T47D (cell line): ENCODE measurements at places on chromosomes 13 and 19.

DNA sequence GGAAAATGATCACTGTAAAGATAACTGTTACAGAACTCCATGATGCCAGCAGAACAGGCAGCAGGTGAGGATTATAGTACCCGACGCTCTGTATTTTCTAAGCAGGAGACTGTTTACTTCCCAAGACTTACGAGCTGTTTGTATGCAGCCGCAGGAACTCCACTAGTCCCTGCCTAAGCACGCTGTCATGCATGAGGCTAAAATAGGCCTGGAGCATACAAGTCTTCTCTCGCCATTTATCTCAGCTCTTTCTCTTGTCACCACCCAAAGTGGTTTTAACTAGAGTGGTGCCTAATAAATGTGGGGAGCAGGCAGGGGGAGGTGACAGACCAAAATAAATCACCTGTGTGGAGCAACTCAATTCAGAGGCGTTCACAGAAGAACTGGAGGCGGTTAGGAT is 175.8 kb downstream of the TDRD3 start:
- no peak for DNase-seq

DNA sequence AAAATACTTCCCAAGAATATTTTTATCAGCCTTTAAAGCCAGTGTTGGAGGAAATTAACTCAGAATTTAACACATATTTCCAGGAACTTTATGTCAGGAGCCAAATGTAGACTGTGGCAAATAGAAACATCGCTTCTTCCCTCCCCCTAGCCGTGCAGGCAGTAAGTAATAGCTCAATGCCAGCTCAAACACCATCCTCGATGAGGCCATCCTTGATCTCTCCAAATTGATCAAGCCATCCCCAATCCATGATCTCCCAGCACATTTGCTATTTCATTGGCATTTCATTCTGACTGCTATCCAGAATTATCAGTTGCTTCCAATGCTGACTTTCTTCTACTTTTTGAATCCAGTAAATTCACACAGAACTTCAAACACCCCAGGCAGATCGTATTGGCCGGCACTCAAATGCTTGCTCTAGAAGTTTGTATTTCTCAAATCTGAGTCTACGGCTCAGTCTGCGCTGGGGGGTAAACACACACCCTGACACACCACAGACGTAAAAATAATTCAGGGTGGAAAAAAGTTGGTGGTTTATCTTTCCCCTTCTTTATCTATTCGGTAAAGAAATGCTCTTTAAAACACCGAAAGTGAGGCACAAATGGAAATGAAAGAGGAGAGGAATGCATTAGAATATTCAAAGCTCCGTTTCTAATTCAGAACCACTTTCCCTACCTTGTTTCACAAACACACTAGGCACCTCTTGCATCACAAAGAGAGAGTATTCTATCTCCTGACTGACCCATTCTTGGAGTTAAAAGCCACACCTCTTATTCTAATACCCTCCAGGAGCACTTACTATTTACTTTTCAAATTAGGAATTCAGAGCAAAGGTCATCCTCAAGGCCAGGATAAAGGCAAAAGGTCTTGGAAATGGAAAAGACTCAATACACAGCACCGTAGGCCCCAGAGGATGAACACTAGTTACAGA is 991 bp downstream of the OBI1 start:
- DNase-seq: no peak

DNA sequence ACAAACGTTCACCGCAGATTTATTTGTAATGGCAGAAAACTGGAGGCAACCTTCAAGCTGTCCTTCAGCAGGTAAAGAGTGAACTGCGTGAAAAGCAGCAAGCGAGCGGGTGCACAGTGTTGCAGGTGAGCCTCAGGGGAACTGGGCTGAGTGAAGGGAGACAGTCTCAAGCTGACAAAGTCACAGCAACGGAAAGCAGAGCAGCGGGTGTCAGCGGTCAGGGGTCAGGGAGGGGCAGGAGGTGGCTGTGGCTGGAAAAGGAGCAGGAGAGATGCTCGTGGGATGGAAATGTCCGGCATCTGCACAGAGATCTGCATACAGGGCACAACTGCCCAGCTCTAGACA is 8.5 kb upstream of the RASA3 start:
- DNase-seq: no peak

DNA sequence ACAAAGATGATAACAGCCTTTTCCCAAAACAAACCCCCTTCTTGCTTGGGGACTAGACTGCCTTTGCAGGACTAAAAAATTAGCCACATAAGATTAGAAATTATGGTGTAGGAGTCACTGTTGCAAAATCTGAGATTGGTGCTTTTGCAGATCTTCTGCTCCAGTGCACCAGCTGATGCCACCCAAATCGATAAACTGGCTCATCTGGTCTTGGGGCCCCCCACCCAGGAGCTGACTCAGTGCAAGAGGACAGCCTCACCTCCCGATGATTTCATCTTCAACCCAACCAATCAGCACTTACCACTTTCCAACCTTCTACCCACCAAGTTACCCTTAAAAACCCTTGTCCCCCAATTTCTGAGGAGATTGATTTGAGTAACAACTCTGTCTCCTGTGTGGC is 47.1 kb upstream of the PEPD start:
- DNase-seq: no peak

DNA sequence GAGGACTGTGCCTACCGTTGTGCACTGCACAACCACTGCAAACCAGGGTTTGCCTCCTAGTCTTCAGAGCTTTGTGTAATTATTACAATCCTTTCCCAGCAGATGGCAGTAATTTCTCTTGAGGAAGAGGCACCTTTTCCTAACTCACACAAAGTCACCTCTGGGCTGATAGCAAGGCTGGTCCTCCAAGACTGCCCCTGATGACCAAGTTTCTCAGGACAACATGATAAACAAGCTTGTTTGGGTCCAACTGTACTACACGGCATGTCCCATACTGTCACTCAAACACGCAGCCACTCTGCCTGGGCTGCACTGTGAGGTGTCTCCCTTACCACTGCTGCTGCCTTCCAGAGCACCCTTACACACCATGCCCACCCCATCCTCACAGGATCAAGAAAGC is 39.3 kb downstream of the RFXAP start:
- no peak for DNase-seq

DNA sequence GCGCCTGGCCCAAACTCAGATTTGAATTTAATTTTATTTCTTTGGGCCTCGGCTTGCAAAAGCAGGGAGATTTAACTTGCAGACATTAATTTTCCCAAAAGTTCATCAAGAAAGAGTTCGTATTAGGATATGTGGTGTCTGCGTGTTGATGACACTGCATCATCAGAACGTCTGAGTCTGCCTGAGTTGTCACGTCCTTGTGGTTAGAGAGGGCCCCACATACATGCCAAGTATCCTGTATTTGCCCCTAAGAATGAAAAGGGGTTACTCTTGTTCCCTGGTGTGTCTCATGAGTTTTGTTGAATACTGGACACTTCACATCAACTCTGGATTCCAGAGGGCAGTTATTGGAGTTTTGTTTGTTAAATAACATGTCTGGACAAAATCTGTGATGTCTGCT is 5.6 kb upstream of the TEX29 start:
- no peak for DNase-seq

- no peak for DNase-seq
These were observed 72.9 kb downstream of the ARHGEF7 start for GRCh38 chr13:111187960-111188541.

GRCh38 chr19:35740108-35740422 is 2.2 kb downstream of the IGFLR1 start:
- no peak for DNase-seq

GRCh38 chr13:52599037-52599847 is 43.0 kb upstream of the HNRNPA1L2 start:
- DNase-seq: peak; percentile 22

DNA sequence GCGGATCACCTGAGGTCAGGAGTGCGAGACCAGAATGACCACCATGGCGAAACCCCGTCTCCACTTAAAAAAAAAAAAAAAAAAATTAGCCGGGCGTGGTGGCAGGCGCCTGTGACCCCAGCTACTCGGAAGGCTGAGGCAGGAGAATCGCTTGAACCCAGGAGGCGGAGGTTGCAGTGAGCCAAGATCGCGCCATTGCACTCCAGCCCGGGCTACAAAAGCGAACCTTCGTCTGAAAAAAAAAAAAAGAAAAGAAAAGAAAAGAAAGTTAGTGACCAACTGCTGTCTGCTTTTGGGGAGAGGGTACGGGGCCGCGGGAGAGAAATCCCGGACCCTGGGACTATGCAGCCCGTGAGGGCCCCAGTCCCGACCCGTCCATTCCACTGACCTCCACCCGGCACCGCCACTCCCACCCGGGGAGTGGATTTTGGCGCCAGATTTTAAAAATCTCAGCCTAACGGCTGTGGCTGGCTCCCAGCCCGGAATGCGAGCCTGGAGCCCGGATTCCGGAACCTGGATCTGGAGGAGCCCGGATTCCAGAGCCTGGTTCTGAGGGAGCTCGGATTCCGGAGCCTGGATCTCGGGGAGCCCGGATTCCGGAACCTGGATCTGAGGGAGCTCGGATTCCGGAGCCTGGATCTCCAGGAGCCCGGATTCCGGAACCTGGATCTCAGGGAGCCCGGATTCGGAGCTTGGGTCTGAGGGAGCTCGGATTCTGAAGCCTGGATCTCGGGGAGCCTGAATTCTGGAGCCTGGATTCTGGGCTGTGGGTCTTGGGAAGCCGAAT is 6.1 kb upstream of the LMNB2 start:
- peak; percentile 60 for DNase-seq

DNA sequence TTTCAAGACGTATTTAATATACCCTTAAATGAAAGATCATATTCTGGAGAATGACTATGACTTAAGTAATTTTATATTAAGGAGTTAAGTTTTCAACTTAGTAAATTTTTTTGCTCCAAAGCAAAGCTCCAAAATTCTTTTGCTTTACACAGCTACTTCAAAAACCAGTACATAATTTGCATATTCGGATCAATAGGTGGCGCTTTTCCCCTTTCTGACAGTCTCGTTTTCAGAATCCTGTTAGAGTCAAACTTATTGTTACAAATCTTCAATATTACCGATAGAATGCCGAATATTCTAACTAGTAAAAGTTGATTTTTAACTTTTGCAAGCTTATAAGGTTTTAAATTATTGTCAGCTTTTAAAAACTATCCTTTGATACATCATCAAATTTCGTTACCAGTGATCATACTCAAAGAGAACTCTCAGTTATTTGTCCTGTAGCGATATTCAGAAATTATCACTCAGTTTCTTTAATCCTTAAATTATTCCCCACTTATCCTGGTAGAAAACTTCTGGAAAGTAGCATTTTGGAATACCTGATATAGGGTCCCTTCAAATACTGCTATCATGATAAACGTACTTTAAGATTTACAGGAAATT is 852.7 kb upstream of the KLHL1 start:
- no peak for DNase-seq

- DNase-seq: peak; percentile 80
These were observed 34.4 kb downstream of the PIP5K1C start for GRCh38 chr19:3665681-3666544.

DNA sequence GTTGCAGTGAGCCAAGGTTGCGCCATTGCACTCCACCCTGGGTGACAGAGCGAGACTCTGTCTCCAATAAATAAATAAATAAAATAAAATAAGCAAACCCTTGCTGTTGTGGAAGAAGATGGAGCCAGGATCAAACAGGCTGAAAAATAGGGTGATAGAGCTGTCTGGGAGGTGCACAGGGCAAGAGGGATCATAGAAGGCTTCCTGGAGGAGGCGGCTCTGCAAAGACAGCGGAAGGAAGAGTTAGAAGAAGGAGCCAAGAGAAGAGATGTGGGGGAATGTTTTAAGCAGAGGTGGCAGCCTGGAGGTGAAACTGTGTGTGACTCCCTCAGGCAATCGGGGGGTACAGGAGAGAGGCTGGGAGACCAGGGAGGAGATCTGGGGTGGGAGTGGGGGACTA is 40.6 kb downstream of the ZNRF4 start:
- no peak for DNase-seq

GRCh38 chr13:46903748-46904147 is 6.9 kb upstream of the HTR2A start:
- DNase-seq: no peak

DNA sequence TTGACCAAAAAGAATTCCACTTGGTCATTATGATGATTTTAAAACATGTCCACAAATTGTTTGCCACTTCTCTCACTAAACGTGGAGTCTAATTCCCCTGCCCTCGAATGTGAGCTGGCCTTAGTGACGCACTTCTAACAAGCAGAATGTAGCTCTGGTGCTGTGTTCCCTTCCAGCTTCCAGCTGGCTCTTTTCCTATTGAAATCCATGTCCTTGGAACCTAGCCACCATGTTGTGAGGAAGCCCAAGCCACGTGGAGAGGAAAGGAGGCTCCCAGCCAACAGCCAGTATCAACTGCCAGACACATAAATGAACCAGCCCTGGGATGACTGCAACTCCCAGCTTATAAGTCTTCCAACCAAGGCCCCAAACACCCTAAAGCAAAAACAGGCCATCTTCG is 23.6 kb upstream of the CEBPA start:
- DNase-seq: no peak

GRCh38 chr13:47474839-47475238 is 526.2 kb downstream of the SUCLA2 start:
- DNase-seq: no peak

- DNase-seq: peak; percentile 9
These were observed 904.8 kb upstream of the PCDH20 start for GRCh38 chr13:62320129-62321108.

GRCh38 chr13:25898991-25899390 is 152.8 kb downstream of the SHISA2 start:
- DNase-seq: no peak

DNA sequence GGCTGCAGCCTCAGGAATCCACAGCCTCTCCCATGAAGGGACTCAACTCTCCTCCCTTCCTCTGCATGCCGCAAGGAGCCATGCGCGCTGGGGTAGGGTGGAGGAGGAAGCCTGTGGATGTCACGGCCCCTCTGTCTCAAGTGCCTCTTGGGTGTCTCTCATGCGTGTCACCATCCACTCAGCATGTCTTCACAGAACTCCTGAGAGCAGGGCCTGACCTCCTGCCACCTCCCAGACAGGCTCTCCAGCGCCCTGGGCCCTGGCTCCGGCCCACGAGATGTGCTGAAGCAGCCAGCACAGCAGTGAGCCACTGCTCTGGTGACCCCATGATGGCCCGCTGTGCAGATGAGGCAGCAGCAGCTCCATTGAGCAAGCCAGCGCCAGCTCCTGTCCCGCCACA is 25.9 kb upstream of the SPACA7 start:
- no peak for DNase-seq

DNA sequence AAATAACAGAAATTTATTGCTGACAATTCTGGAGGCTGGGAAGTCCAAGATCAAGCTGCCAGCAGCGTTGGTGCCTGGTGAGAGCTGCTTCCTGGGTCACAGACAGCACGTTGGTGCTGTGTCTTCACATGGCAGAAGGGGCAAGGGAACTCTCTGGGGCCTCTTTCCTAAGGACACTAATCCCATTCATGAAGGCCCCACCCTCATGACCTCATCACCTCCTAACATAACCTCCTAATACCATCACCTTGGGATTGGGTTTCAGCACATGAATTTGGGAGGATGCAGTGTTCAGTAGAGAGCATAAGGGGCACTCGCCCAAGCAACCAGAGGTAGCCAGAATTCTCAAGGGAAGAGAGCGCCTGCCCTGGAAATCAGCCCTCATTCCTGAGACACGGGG is 15.7 kb downstream of the TMEM150B start:
- DNase-seq: no peak
